Kidney tubule cell (primary cell): ENCODE measurements at places on chromosomes 1 and 21.

GRCh38 chr1:26413031-26413430, 2.4 kb downstream of the LIN28A start:
- no peak for DNase-seq

GRCh38 chr21:25501462-25501861, 105.8 kb downstream of the MRPL39 start:
- peak; percentile 3 for DNase-seq

GRCh38 chr1:87880764-87881163, 552.1 kb downstream of the LMO4 start:
- no peak for DNase-seq

- no peak for DNase-seq
Measured at GRCh38 chr21:15676935-15677334, 52.8 kb upstream of the USP25 start.

GRCh38 chr1:63124666-63125191, 197.6 kb upstream of the FOXD3 start:
- DNase-seq, result peak; percentile 88

DNA sequence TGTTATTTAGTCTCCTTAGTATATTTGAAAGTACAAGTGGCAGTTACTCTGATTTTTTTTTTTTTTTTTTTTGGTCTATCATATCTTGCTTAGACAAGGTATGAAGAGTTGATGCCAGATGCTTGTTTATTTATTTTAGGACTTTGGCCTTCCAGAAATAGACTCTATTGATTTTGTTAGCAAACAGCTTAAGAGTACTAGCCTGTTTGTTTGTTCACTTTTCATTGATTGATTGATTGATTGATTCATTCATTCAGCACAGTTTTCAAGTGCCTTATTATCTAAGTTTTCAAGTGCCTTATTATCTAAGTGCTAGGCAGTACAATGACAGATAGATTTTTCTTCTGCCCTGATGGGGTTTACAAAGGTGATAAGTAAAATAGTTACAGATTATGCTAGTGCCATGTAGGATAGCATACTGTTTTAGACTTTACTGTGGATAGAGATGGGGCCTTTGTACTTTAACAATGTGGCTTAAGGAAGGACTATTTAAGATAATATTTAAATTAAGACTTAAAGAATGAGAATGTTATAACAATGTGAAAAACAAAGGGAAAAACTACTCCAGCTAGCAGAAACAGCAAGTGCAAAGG, 50.5 kb downstream of the MTF2 start:
- no peak for DNase-seq

GRCh38 chr1:25707280-25708016, 90.9 kb downstream of the MAN1C1 start:
- DNase-seq, result no peak

DNA sequence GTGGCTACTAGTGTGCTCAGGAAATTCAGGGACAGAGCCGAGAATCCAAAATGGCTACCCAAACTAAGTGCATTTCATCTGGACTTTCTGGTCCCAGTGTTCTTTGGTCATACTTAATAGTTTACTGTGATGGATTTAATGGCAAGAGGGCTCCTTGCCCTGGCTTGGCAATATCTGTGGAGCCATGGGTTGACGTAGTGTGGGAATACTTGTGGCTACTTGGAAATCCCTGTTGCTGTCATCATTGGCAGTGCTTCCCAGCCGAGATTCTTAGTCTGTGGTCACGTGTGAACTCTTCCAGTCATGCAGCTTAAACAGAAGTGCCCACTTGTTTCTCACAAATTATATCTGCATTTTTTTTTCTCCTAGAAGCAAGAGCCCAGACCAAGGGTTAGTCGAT, 198.9 kb downstream of the HS2ST1 start:
- peak; percentile 15 for DNase-seq

DNA sequence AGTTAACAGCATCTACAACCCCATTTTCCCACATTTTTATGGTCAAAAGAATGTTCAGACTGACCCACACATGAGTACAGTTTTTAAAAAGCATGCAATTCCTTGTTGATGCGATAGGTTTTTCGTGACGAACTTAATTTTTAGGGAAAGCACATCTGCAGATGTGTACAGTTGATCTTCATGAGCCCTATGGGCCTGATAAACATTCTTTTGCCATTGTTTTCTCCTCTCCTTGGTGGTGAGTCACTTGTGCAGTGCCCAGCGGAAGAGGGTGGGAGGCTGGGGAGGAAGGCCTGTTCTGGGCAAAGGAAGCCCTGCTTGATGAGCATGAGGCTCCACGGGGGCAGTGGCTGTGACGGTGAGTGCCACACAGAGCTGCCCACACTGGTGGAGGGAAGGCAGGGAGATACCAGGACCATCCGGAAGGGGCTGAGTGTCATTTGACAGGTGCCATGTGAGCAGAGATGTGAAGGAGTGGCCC, 5.3 kb downstream of the ARF1 start:
- DNase-seq, result peak; percentile 86

GRCh38 chr1:23865543-23865930, 2.6 kb downstream of the FUCA1 start:
- DNase-seq, result peak; percentile 98

- DNase-seq, result no peak
Measured at GRCh38 chr1:70051926-70052325, 153.5 kb downstream of the LRRC40 start.

GRCh38 chr1:15188678-15189077, 35.1 kb downstream of the TMEM51 start:
- peak; percentile 88 for DNase-seq

- no peak for DNase-seq
Measured at GRCh38 chr21:19914028-19914427, 1084.2 kb upstream of the NCAM2 start.

DNA sequence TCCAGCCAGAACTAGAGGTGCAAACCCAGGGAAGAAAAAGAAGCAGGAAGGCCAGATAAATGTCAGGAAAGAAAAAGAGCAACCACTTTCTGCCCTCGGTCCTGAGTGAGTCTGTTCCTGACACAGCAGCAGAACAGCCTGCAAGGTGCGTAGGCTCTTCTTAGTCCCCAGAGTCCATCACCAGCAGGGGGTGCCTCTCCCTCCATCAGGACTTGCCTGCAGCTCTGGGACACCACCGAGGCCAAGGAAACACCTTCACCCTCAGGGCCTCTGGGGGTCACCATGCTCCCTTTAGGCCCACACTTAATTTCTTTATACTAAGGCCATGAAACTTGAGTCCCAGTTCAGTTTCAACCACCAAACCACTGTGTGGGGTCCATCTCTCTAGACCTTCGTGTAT, 43.7 kb upstream of the NFASC start:
- peak; percentile 9 for DNase-seq

GRCh38 chr1:199087144-199087543, 448.3 kb downstream of the PTPRC start:
- no peak for DNase-seq

- DNase-seq, result no peak
Measured at GRCh38 chr1:173297798-173298391, 90.8 kb upstream of the TNFSF4 start.

DNA sequence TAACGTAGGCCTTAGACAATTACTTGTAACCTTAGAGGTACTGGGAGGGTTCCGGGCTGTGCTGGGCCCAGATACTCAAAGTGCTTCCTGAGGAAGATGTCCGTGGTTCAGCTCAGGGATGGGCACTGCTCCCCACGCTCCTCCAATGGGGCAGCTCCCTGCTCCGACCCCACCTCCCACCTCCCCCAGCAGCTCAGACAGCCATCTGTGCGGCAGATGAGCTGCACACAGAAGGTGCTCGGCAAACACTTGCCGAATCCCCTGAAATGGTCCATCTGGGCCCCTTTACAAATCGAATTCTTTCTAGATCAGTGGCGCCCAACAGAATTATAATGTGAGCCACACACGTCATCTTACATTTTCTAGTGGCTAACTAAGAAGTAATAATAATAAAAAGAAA, 242.4 kb upstream of the RAB4A start:
- no peak for DNase-seq

GRCh38 chr1:217133958-217134856, 411.0 kb upstream of the ESRRG start:
- peak; percentile 52 for DNase-seq

- no peak for DNase-seq
Measured at GRCh38 chr1:9375912-9376311, 83.2 kb downstream of the SPSB1 start.

- no peak for DNase-seq
Measured at GRCh38 chr1:11523261-11523660, 44.3 kb downstream of the DISP3 start.

- DNase-seq, result peak; percentile 5
Measured at GRCh38 chr1:107326824-107327445, 186.1 kb downstream of the NTNG1 start.

DNA sequence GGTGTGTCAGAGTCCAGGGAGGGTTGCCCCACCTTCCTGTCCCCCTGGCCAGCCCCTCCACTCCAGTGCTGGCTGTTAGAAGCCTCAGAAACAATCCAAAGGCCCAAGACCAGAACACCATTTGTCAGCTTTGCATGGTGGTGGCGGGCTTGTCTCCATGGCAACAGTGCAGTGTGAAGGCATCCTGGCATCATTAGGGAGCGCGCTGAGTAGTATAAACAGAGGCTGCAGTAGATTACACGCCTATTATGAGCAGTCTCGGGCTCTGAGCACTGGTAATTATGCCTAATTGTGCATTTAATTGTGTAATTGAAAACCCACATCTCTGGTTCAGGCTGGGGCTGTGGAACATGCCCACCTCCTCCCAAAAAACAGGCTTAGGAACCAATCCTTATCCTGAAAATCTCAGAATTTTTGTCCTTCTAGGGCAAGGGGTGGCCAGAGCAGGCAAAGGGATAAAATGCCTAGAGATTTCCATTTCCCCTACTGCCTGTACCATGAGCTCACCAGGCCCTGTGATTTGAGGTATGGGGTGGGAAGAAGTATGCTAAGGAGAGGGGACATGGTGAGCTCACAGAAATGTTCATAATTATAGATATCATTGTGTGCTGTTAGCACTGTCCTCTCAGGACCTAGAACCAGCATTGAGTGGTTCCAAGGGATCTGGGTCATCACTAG, 11.7 kb downstream of the NKAIN1 start:
- no peak for DNase-seq

DNA sequence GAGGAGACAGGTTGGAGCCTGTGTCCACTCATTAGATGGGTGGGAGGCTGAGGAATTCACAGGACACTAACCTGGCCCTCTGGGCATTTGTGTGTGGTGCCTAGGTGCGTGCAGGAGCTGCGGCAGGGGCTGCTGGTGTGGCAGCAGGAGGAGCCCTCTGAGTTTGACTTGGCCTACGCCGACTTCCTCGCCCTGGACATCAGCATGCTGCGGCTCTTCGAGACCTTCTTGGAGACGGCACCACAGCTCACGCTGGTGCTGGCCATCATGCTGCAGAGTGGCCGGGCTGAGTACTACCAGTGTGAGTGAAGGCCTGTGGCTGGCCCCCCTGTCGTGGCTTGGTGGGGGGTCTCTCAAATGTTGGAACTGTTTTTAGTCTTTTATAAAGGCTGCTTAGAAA, 3.6 kb downstream of the XKR8 start:
- no peak for DNase-seq

- no peak for DNase-seq
Measured at GRCh38 chr1:202934755-202935154, 7.7 kb upstream of the KLHL12 start.

DNA sequence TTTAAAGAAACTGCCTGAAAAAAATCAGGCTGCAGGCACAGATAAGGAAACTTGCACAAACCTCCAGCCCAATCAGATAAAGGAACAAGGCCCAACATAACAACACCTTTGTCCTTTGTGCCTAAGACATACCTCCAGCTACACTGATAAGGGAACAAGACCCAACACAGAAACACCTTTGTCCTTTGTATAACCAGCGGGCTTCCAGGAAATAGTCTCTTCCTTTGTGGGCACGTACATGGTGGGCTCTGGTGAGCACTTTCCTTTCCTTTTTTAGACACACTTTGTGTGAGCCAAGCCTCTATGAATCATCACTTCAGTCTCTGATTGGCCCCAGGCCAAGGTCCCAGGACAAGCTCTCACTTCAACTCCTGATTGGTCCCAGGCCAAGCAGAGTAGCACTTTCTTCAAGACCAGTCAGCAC, 23.6 kb downstream of the ZNF670 start:
- DNase-seq, result peak; percentile 69

DNA sequence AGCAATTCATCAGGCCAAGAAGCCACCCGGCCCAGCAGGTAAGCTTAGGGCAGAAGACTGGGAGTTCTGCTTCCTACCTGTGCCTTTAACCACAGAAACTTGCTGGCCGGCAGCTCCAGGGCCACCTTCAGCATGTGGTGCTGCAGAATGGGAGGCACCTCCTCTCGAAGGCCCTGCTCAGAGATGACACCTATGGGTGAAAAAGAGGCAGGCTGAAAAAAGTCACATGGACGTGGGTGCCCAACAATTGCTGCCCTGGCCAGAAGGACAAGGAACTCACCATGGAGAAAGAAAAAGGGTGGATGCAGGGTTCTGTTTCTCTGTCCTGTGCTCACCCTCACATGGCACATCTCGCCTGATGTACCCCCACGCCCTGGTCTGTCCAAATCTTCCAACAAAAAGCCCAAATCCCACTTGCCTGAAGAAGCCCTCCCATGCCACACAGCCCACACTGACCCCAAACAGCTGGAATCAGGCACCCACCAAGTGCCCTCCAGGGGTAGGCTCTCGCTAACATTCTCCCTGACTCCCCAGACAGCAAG, 33.0 kb downstream of the URB1 start:
- DNase-seq, result peak; percentile 41

- DNase-seq, result peak; percentile 60
Measured at GRCh38 chr1:216794586-216794985, 71.4 kb upstream of the ESRRG start.

GRCh38 chr1:85601901-85602300, 21.3 kb downstream of the CCN1 start:
- no peak for DNase-seq

- no peak for DNase-seq
Measured at GRCh38 chr1:237817277-237817676, 73.4 kb downstream of the ZP4 start.

- DNase-seq, result peak; percentile 32
Measured at GRCh38 chr1:87515781-87516180, 187.1 kb downstream of the LMO4 start.

- DNase-seq, result no peak
Measured at GRCh38 chr1:217139513-217139912, 416.3 kb upstream of the ESRRG start.

DNA sequence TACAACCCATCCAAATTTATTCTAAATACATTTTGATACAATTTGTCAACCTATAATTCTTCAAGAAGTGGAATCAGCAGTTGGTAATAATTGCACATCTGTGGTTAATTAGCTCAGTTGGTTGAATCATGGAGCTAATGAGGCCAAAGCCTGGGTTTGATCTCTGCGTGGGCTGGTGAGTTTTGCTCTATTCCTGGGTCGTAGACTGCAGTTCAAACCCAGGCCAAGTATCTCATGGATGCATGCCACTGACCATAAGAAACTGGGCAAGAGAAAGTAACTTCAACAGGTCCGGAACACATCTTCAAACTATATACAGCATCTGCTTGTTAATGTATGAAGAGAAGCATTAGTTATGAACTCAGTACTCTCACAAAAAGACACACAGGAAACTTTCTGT, 779.7 kb downstream of the USP25 start:
- no peak for DNase-seq

- no peak for DNase-seq
Measured at GRCh38 chr1:109883248-109883955, 27.2 kb upstream of the CSF1 start.
